ENCODE measurements at places on chromosomes 5 and 9.

- DNase-seq = no peak
Measured at GRCh38 chr5:72840041-72840440, 23.6 kb downstream of the TNPO1 start.

DNA sequence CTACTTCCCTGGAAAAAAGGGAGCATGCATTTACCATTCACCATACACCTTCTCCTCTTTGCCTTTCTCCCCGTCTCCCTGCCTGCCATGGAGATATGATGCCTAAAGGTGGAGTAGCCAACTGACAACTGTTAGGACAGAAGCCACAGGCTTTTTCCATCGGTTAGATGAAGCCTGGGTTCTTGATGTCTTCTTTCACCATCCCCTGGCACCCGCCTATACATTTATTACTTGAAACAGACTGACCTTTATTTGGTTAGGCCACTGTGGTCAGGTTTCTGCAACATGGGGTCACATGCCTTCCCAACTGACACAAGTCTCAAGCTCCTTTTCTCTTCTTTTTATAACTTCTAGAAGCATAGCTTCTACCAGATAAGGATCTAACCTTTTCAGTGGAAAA is 7.1 kb downstream of the LCP2 start:
- no peak for DNase-seq

DNA sequence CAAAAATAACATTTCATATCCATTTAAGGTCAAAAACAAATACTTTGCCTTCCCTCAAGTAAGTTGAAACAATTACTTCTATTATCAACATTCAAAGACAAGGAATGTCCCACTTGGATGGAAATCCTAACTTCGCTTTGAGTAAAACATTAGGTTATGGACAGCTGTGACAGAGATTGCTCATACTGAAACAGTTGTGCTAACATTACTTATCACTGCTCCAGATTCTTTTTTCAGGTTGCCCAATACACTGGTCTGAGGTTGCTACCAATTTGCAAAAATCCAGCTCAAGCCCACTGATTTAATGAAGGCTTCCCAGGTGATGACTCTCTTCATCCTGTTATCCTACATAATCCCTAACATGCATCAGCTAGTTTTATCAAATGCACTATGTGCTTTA is 98.3 kb downstream of the UBAP2 start:
- no peak for DNase-seq

DNA sequence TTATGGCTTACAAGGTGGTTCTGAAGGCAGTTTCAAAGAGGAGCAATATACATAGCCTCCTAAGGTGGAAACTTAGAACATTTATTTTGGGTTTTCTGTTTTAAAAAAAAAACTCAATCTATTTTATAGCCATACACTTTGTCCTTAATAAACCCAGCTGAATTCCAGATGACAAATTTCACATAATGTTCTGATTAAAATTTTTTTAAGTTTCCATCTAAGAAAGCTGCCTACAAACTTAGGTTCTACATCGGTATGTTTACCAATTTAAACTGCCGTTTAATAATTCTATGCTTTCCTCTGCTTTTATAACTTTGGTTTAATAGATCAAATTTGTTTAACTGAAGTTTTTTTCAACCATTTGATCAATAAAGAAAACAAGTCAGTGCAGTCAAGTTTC is 12.5 kb downstream of the NR3C1 start:
- no peak for DNase-seq

DNA sequence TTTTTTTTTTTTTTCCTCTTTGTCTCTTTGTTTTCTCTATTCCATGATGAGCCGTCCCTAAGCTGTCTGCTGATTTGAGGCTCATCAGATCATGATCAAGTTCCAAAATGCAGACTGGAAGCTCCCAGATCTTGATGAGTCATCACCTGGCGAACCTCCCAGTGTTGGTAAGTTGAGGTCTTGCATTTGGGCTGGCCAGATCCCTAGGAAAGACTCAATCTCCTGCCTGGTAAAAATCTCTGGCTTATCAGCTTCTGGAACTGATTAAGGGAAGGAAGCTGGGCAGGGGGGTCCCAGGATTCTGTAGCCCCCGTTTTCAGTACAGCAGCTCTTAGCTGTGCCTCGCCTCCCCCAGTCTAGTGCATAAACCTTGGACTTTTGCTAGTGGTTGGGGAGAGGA is 69.0 kb downstream of the TSPAN17 start:
- DNase-seq = no peak

- DNase-seq = no peak
Measured at GRCh38 chr5:8682381-8682780, 813.4 kb downstream of the MTRR start.

DNA sequence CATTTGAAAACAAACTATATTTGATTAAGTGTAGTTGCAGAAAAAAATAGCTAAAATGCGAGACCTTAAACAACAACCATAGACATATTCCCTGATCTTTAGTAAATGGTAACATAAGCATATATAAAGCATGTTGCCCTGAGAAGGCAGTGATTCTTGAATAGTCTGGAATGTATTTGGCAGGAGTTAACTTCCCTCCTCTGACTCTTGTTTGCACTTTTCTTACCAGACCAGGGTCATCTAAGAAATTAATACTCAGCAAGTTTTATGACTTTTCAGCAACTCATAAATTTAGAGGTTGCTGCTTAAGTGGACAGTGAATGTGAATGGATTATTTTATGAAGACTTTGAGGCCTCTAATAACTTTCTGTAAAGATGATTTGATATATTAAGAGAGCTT is 55.3 kb upstream of the NUDT12 start:
- no peak for DNase-seq

DNA sequence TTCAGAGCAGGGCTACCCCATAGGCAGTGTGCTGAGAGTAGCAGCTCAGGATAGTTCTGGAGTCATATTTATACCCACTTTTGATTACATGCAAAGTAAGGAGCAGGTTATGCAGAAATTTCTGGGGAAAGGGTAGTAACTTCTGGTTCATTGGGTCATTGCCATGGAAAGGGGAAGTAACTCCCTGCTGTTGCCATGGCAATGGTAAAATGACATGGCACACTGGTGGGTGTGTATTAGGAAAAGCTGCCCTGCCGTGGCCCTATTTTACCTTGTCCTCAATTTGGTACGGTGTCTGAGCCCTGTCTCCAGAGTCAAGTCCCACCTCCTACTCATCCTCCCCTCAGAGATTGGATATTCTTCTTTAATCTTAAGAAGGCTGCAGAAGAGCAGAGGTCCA is 526.7 kb upstream of the TYRP1 start:
- DNase-seq = no peak

All from stimulated activated CD8-positive, alpha-beta memory T cell treated with anti-CD3 and anti-CD28 coated beads, Interleukin-4, amount 100 ng/mL, for 1 hour (primary cell).